Gastrocnemius medialis (tissue), 4 donors: ENCODE measurements at places on chromosomes 2 and 18. TPM values are rescaled to one million over a fixed set of nuclear protein-coding genes. Genes with fewer than 3 reads are reported as not detected.

MFF gene
- total RNA-seq = 151 TPM

IGFBP5 gene
- 99.5 TPM for total RNA-seq

GRHL1 gene
- total RNA-seq = 0.52 TPM

MPPE1 gene
- 11.0 TPM for total RNA-seq

GNAL gene
- total RNA-seq = 13.1 TPM

PRKD3 gene
- 17.2 TPM for total RNA-seq
